ENCODE measurements at places on chromosomes 3 and 15.

GRCh38 chr3:112763258-112763657 lies 83.4 kb downstream of the CD200R1L start:
- no peak for DNase-seq

DNA sequence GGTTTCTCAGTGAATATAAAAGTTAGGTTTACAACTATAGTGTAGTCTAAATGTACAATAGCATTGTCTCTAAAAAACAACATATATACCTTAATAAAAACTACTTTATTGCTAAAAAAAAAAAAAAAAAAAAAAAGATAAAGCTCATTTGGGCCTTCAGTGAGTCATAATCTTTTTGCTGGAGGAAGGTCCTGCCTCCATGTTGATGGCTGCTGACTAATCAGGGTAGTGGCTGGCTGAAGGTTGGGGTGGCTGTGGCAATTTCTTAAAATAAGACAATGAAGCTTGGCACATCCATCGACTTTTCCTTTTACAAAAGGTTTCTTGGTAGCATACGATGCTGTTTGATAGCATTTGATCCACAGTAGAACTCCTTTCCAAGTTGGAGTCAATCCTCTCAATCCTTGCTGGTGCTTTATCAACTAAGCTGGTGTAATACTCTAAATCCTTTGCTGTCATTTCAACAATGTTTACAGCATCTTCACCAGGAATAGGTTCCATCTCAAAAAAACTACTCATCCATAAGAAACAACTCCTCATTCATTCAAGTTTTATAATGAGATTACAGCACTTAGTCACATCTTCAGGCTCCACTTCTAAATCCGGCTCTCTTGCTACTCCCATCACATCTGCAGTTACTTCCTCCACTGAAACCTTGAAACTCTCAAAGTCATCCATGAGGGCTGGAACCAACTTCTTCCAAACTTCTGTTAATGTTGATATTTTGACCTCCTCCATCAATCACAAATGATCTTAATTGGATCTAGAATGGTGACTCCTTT lies 13.3 kb downstream of the ZNF280D start:
- DNase-seq = peak; percentile 39

GRCh38 chr15:63364399-63365272 lies 17.0 kb downstream of the CA12 start:
- DNase-seq = no peak

GRCh38 chr15:100763835-100764750 lies 115.5 kb upstream of the ALDH1A3 start:
- no peak for DNase-seq

GRCh38 chr3:169662843-169663160 lies 710 bp downstream of the MECOM start:
- no peak for DNase-seq

- DNase-seq = no peak
Measured at GRCh38 chr3:157406394-157406793, 30.3 kb upstream of the PTX3 start.

- DNase-seq = no peak
Measured at GRCh38 chr15:82066455-82066854, 20.6 kb upstream of the MEX3B start.

- peak; percentile 71 for DNase-seq
Measured at GRCh38 chr15:48602358-48603122, 43.0 kb downstream of the FBN1 start.

GRCh38 chr3:194856296-194856695 lies 170.6 kb downstream of the FAM43A start:
- no peak for DNase-seq

DNA sequence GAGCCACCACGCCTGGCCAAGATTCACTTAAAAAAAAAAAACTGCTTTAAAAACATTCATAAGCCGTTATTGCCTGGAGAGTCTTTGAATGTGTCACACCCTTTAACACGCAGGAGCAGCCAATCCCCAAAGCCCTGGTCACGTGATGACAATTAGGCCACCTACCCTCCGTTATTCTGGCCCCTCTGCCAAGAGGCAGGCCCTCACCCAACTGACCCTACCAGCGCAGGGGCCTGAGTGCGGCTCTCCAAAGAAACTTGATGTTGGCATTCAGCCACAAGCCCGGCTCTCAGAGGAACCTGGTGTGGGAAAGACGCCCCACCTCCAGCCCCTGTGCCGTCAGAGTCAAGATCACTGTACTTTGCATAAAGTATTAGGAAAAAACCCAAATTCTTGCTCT lies 11.6 kb upstream of the MUC4 start:
- DNase-seq = no peak

DNA sequence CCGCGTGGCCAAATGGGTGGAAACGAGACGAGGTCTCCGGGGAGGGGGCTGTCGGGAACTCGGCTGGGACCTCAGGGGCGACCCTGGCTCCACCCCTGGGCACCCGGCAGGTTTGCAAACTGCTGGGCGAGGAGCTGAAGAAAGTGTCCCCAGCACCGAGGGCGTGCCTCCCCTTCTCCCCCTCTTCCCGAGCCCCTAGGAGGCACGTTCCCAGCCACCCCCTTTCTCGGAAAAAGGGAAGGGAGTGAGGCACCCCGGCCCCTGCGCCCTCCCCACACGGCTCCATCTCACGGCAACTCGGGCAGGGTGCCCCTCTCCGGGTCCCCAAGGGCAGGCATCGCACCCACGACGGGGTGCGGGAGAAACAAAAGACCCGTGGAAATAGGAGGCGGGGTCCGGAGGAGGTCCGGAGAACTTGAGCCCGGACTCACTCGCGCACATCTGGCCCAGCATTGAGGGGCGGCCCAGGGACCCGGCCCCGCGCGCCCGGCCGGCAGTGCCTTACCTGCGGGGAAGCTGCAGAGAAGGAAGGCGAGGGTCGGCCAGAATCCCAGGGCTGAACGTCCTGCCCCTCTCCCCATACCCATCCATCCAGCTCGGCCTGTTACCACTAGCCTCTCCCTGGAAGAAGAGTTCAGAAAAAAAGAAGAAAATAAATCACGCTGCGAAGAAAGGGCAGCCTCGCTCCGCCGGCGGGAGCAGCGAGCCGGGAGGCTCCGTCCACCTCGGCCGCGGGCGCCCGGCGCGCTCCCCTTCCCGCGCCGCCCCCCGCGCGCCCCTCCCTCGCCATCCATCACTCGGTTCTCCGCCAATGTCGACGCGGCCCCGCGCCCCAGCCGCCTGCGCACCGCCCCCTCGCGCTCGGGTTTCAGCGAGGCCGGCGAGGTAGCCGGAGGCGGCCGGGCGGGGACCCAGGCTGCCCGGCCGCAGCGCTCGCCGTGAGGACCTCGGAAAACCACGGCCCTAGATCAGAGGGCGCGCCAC lies 16.3 kb downstream of the RGMA start:
- DNase-seq = peak; percentile 70

DNA sequence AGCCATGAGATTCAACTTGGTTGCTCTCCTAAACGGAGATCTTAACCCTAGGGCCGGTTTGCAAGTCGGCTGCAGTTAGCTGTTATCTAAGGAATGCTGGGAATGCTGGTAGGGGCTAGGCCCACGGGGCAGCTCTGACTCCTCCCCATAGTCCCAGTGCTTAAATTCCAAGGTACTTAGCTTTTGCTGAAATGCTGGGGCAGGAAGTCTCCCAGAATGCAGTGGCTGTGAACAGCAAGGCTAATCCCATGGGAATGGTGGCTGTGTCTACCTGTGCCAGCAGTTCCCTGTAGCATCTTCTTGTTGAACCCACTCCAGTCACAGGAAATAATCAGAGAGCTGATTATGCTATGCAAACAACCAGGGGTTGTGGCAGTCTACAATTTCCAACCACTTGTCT lies 102.5 kb upstream of the TJP1 start:
- peak; percentile 66 for DNase-seq

- no peak for DNase-seq
Measured at GRCh38 chr3:169841171-169841570, 28.5 kb upstream of the LRRC34 start.

DNA sequence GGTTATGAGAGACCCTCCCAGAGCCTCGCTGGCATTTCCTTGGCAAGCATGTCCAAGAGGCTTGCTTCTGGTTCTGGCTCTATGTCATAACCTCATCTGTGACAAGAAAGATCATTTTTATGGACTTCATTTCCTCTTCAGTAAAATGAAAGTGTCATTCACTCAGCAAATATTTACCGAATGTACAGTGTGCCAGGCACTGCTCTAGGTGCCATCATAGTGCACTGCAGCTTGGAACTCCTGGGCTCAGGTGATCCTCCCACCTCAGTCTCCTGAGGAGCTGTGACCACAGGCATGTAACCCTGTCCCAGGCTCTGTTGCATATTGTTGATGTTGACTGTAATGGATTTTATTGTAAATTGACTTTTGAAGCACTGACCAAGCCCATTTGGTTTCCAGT lies 18.7 kb upstream of the ITPKA start:
- DNase-seq = no peak

- DNase-seq = no peak
Measured at GRCh38 chr3:166484470-166484869, 647.2 kb upstream of the BCHE start.

DNA sequence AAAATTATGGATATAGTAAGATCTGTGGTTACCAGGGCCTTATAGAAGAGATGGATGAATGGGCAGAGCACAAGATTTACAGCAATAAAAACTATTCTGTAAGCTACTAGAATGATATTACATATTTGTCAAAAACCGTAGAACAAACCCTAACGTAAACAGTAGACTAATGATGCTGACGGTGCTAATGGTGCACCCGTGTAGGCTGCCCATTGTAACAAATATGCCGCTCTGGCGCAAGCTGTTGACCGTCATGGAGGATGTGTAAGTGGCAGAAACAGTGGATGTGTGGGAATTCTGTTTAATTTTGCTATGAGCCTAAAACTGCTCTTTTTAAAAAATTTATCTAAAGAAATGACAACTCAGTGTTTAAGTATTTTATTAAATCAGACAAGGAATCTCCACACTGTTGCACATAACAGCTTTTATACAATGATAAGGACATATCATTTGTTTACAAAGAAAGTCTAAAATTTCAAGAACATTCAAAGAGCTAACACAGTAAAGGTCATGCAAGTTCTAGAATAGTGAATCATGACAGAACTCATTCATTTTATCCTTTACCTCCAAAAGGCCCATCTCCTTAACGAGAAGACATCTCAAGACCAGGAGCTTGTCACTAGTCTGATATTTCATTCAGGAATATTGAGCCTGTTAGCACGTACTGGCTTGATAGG lies 32.8 kb downstream of the TFRC start:
- no peak for DNase-seq

DNA sequence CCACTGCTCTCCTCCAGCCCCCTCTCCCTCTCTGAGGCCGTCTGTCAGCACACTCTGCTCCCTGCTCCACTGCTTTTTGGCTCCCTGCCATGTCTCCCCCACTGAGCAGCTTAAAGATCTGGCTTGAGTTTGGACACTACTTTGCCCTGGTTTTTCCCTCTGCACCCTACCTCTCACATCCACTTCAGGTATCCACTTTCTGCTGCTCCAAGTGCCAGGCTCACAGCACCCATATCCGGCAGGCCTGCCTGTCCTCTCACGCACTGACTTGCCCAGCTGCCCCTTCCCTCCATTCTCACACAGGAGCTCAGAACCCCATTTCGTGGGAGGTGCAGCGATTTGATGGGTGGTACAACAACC lies 3.7 kb downstream of the DUOX1 start:
- DNase-seq = no peak

GRCh38 chr3:126312341-126312740 lies 44.9 kb downstream of the KLF15 start:
- no peak for DNase-seq

- DNase-seq = no peak
Measured at GRCh38 chr3:171490901-171491300, 30.7 kb upstream of the TNIK start.

GRCh38 chr15:27220199-27220598 lies 249.2 kb downstream of the GABRG3 start:
- no peak for DNase-seq

- no peak for DNase-seq
Measured at GRCh38 chr3:80408030-80408721, 640.4 kb upstream of the ROBO1 start.

GRCh38 chr15:82172506-82172905 lies 90.0 kb downstream of the EFL1 start:
- no peak for DNase-seq

DNA sequence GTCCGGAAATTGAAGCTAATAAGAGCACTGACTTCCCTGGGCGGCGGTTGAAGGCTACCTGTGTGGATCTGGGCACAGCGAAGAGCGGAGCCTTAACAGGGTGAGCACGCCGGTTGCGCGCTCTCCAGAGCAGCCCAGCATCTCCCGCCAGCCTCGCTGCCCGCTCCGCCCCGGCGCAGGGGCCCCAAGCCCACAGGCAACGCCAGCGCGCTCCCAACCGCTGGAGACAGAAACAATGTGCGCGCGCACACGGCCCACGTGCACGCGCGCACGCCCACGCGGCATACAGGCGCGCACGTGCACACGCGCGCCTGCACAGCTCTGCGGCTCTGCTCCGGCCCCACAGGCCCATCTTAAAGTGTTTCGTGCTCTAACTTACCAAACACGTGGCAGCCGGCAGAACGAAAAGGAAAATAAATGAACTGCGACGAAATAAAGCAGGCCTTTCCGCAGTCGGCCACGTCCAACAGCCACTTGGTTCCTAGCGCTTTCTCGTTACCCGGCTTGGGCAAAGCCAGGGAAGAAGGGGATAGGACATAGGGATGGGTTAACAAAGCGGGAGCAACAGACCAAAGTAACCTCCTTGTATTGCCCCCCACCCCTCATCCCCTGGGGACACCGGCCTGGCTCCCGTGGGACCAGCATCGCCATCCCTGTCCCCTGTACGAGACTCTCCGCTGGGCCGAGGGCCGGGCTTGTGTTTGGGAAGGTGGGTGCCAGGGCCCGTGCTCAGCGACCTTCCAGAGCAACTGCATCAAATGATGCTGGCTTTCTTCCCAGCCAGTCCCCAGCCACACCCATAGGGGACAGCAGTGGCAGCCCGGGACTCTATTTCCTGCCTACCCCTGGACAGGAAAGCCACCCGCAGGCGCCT lies 203.7 kb downstream of the ABHD5 start:
- peak; percentile 83 for DNase-seq

- no peak for DNase-seq
Measured at GRCh38 chr3:162629372-162629771, 1132.8 kb downstream of the OTOL1 start.

DNA sequence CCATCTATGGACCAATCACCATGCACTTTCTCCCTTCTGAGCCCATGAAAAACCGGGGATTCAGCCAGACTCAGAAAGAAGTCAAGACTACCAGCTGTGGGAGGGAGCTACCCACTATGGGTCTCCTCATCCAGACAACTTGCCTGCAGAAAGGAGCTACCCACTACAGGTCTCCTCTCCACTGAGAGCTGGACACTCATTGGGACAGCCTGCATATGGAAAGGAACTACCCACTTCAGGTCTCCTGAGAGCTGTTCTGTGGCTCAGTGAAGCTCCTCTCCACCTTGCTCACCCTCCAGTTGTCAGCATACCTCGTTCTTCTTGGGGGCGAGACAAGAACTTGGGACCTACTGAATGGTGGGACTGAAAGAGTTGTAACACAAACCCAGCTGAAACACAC lies 22.3 kb upstream of the ZBED2 start:
- DNase-seq = no peak
